Gastroesophageal sphincter (tissue), 4 donors: ENCODE measurements at places on chromosomes 1 and 21.
A peak's percentile ranks its signal among the peaks of the same experiment; 100 is the strongest.

GRCh38 chr1:3627515-3628253, 2.9 kb downstream of the TPRG1L start:
- no peak for ATAC-seq

DNA sequence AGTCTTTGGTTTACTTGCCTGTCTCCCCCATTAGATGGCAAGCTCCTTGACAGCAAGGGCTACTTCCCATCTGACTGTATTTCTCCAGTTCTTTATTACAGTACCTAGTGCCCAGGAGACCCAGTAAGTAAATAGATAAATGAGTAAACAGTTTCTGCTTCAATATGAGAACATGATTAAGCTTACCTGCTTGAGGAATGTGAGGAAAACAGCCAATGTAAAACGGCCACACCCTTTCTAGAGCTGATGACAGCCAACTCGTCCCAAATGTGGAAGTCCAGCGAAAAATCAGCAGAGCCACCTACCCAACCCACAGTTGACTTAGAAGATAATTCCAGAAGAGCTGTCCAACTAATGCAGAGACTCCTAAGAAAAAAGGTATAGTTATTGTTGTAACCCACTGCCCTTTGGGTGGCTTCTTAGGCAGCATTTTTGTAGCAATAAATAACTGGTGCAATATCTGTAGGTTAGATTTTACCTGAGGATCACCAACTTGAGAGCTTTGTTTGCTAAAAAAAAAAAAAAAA, 6.5 kb upstream of the DR1 start:
- ATAC-seq: no peak

GRCh38 chr1:153698923-153699714, 20.6 kb downstream of the NPR1 start:
- ATAC-seq: peak; percentile 24

DNA sequence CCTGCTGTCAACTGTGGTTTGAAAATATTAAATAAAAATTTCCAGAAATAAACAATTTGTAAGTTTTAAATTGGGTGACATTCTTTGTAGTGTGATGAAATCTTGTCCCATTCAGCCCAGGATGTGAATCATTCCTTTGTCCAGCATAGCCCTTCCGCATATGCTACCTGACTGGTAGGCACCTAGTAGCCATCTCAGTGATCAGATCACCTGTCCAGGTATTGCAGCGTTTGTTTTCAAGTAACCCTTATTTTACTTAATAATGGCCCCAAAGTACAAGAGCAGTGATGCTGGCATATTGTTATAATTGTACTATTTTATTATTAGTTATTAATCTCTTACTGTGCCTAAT, 351.6 kb upstream of the B3GALT2 start:
- ATAC-seq: no peak

- no peak for ATAC-seq
These were observed 17.1 kb downstream of the PADI3 start for GRCh38 chr1:17265950-17266349.

DNA sequence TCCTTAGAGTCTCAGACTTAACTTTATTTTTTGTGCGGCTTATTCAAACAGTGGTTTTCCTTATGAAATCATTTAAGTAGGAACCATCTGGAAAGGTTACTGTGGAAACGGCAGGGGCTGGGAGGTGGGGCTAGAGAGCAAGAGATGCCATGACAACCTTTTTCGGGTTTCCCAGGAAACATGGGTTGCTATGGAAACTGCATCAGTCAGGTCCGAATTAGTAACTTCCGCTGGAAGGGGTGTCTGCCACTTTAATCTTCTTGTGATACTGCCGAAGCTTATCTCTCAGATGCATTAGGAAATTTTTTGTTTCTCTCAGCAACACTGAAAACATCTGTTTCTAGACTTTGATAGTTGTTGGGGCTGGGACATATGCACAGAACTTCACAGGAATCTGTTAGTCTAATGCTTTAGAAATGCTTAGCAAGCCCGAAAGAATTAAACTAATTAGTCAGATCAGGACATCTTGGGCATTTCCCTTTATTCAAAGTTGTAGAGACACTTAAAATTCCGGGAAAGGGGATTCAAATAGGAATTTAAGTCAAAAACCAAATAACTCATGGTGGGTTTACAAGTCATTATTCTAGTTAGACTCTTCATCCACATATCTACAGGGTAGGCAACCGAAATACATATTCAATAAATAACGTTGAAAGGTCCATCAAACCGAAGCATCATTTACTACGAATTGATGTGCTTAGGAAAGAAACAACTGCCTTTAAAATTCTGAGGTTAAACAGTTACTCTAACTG, 2.6 kb downstream of the KCNA3 start:
- ATAC-seq: no peak

- no peak for ATAC-seq
These were observed 41.5 kb upstream of the SGIP1 start for GRCh38 chr1:66492424-66492823.

DNA sequence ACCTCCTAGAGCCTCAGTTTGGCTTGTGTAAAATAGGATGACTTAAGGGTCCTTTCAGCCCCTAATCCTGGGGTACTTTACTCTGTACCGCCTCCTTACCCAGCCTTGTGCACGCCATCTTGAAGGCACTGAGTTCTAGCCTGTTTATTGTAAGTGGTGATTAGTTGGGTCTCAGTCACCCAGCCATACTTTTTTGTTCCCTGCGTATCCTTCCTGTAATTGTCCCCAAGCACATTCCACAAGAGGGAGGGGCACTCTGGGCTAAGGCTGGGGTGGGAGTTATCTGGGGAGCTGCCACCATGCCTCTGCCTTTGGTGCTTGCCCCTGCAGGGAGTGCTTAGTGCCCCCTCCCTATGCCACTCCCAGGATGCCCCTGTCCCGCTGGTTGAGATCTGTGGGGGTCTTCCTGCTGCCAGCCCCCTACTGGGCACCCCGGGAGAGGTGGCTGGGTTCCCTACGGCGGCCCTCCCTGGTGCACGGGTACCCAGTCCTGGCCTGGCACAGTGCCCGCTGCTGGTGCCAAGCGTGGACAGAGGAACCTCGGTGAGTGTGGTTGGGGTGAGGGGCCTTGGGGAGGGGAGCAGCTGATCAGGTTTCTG, 856 bp downstream of the FDPS start:
- no peak for ATAC-seq

DNA sequence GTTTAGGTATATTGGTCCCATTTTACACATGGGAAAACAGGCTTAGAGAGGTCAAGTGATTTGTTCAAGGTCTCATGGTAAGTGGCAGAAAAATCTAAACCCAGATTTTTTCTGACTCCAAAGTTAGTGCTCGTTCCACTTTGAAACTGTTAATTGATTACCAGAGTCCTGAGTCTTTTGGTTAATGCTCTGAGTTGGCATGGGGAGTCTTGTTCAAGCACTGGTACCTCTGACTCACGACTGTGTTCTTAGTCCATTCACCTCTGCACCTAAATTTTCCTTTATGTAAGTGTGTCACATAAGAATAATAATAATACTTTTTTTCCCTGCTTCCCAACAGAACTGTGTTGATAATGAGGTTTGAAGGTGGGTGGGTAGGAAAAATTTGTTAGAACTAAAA, 59.3 kb downstream of the VANGL2 start:
- ATAC-seq: no peak
